CD4-positive, CD25-positive, alpha-beta regulatory T cell (primary cell): ENCODE measurements at places on chromosomes 7 and 10. TPM values are rescaled to one million over a fixed set of nuclear protein-coding genes. Genes with fewer than 3 reads are reported as not detected.

MCM10 gene
- 0.52 TPM for polyA plus RNA-seq

CADPS2 gene
- polyA plus RNA-seq: not detected

BMPER gene
- polyA plus RNA-seq: not detected

ADIRF gene
- not detected for polyA plus RNA-seq

PRF1 gene
- 187 TPM for polyA plus RNA-seq

GPR26 gene
- polyA plus RNA-seq: not detected

LHFPL3 gene
- polyA plus RNA-seq: not detected

ICA1 gene
- 21.9 TPM for polyA plus RNA-seq

SHH gene
- not detected for polyA plus RNA-seq

NEUROD6 gene
- polyA plus RNA-seq: not detected

- DNase-seq: no peak
Observed at GRCh38 chr7:26937939-26938623, 73.7 kb upstream of the SKAP2 start.

- peak; percentile 4 for DNase-seq
Observed at GRCh38 chr10:120336911-120337540, 120.0 kb upstream of the PLPP4 start.

GRCh38 chr10:22894714-22895113 lies 33.1 kb upstream of the ARMC3 start:
- DNase-seq: no peak

GRCh38 chr10:71501402-71501801 lies 104.7 kb downstream of the CDH23 start:
- no peak for DNase-seq

DNA sequence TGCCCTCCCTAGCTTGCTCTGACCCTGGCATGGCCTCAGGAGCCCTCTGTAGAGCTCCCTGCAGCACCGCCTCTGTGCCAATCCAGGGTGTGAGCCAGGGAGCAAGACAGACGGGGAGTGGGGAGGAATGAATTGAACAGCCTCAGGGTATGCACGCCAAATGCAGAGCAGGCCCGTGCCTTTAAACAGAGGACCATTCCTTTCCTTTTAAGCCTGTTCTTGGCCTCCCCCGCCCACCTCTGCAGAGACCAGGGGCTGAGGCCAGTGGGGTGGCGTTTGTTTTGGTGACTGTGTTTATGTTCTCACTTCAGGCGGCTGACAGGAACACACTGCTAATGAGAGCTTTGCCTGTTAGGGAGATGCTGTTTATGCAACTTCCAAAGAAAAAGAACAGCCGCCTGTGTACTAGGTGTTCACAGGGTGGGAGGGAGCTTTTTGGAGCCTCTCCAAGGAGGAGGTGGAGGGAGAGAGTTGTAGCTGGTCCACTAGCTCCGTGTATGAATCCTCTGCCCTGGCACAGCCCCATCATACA lies 528.1 kb upstream of the DPP6 start:
- DNase-seq: no peak

DNA sequence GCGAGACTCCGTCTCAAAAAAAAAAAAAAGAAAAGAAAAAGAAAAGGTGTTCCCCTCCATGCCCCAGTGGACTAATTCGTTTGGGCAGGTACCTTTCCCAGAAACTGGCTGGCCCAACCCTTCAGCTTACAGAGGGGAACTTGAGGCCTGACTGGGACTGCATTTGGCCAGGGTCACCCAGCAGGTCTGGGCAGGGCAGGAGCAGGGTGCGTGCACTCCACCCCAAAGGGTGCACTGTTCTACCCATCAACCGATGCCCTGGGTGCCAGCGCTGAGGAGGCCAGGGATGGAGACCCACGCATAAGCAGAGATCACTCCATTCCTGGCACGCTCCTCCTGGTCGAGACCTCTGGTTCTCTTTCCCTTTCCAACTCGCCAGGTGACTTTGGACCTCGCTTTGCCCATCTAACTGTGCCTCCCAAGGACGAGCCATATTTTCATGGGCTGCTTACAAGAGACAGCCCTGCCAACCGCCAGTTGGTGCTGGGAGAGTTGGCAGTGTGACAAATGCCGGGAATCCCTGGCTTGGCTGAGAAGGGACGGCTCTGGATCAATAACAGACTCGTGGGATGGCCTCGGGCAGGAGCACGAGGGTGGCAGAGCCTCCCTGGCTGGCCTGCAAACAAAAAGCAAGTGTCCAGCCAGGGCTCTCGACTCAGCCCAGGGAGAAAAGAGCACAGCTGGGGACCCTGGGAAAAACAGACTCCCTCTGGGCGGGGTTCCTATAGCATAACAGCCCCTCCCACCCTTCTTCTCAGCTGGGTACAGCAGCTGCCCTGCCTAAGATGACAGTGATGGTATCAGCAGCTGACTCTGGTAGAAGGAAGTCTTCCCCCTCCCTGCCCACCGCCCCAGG lies 7.9 kb downstream of the HSPB1 start:
- DNase-seq: no peak

GRCh38 chr7:151838072-151838471 lies 38.8 kb downstream of the PRKAG2 start:
- no peak for DNase-seq

DNA sequence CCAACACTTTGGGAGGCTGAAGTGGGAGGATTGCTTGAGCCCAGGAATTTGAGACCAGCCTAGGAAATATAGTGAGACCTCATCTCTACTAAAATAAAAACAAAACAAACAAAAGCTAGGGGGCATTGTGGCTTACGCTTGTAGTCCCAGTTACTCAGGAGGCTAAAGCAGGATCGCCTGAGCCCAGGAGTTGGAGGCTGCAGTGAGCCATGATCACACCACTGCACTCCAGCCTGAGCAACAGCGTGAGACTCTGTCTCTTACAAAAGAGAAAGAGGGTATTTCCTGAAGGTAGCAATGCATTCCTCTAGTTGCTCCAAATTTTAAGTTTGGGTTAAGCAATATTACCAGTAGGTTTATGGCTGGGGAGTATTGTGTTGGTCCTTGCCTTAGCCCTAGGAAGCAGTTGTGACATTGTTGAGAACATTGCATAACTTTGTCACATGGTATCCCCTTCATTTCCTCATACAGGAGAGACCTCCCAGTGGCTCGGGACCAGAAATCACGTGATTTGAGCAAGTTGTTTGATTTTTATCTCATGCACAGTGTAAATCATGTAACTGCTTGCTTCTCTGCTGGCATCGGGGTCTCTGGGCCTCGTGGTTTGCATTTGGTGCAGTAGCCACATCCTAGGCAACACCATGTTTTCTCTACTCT lies 23.3 kb upstream of the SMARCD3 start:
- DNase-seq: no peak

GRCh38 chr7:28070297-28071055 lies 110.1 kb downstream of the JAZF1 start:
- DNase-seq: no peak
